Esophagus squamous epithelium (tissue), 5 donors: ENCODE measurements at places on chromosomes 12 and 14. TPM values are rescaled to one million over a fixed set of nuclear protein-coding genes. Genes with fewer than 3 reads are reported as not detected.

Gene TPH2
- total RNA-seq: not detected

Gene CLEC4A
- 1.9 TPM for total RNA-seq

Gene TGM1
- total RNA-seq: 770 TPM

Gene AJUBA
- total RNA-seq: 33.8 TPM

Gene GPR135
- total RNA-seq: 0.72 TPM

Gene NIN
- 24.2 TPM for total RNA-seq

Gene NRXN3
- total RNA-seq: 15.8 TPM

Gene ESR2
- total RNA-seq: 0.29 TPM

Gene GPR137C
- 0.30 TPM for total RNA-seq

Gene NT5DC3
- total RNA-seq: 32.2 TPM

Gene CFAP54
- total RNA-seq: not detected

Gene C3AR1
- 1.2 TPM for total RNA-seq

Gene RNASE7
- 0.97 TPM for total RNA-seq
